ENCODE measurements at places on chromosomes 7 and 10. TPM values are rescaled to one million over a fixed set of nuclear protein-coding genes. Genes with fewer than 3 reads are reported as not detected.

The ACSM6 gene
- polyA plus RNA-seq = 0.04 TPM

DNA sequence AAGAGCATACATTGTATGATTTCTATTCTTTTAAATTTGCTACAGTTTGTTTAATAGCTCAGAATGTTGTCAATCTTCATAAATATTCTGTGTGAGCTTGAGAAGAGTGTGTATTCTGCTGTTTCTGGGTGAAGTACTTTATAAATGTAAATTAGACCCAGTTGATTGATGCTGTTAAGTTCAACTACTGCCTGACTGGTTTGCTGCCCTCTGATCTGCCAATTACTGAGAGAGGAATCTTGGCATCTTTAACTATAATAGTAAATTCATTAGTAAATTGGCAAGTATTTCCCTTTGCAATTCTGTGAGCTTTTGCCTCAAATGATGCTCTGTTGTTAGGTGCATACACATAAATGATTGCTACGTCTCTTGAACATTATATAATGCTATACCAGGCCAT is 255.1 kb upstream of the PLXDC2 start:
- no peak for DNase-seq

DNA sequence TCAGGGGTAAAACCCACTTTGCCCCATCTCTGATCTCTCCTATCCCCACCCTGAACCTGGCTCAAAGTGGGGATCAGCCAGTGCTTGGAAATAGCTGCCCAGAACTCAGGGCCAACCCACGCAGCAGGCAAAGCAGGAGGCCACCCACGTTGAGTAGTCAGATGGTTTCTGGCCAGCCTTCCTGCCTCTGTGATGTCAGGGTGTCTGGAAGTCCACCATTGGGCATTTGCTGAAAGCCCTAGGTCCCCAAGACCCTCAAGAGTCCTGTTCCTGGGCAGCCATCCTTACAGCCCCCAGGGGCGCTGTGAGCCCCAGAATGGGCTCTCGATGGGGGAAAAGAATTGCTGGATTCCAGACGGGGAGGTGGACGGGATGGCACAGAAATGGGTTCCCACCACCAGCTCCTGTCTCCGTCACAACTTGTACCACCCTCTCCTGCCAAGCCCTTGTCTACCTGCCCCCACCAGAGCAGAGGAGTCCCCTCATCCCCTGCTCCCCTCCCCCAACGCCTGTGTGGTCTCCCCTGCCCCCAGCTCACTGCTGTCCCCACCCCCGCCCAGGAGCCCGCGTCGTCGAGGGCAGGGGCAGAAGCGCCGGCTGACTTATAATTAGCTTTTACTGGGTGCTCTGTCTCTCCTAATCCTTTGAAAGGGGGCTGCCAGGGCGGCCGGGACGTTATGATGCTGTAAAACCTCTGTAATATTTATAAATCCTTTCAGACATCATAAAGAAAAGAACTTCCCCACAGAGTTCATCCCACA is 3.9 kb downstream of the MYL10 start:
- DNase-seq = no peak

GRCh38 chr7:37382546-37383088 is 66.0 kb downstream of the ELMO1 start:
- no peak for DNase-seq

The SPDYE6 gene
- not detected for polyA plus RNA-seq

The CNPY1 gene
- not detected for polyA plus RNA-seq

- DNase-seq = no peak
Observed at GRCh38 chr10:117217196-117217761, 20.0 kb downstream of the KCNK18 start.

The AQP1 gene
- polyA plus RNA-seq = 0.17 TPM

The CALCR gene
- polyA plus RNA-seq = not detected

The MMP21 gene
- not detected for polyA plus RNA-seq

The CYP3A5 gene
- polyA plus RNA-seq = 4.5 TPM

- no peak for DNase-seq
Observed at GRCh38 chr7:115499956-115500355, 530.6 kb downstream of the TFEC start.

The CLCN1 gene
- 0.05 TPM for polyA plus RNA-seq

The SORBS1 gene
- polyA plus RNA-seq = 0.42 TPM

GRCh38 chr10:78905957-78906308 is 162.8 kb upstream of the ZMIZ1 start:
- no peak for DNase-seq

DNA sequence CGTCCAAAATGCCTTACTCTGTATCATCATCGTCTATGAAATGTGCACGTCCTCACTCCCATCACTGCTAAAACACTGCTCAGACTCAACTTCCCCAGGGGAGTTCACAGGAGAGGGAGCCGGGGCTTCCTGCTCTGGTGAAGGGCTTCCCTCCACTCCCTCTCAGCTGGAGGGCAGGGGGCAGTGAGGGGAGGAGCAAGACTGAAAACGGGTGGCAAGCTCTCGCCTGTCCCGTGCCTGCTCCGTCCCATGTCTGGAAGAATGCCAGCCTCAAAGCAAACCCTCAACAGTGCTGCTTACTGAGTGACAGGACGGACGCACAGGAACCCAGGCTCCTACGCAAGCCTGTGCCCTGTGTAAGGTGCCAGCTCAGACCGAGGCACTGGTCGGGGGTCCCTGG is 25.1 kb downstream of the PRKAG2 start:
- no peak for DNase-seq

DNA sequence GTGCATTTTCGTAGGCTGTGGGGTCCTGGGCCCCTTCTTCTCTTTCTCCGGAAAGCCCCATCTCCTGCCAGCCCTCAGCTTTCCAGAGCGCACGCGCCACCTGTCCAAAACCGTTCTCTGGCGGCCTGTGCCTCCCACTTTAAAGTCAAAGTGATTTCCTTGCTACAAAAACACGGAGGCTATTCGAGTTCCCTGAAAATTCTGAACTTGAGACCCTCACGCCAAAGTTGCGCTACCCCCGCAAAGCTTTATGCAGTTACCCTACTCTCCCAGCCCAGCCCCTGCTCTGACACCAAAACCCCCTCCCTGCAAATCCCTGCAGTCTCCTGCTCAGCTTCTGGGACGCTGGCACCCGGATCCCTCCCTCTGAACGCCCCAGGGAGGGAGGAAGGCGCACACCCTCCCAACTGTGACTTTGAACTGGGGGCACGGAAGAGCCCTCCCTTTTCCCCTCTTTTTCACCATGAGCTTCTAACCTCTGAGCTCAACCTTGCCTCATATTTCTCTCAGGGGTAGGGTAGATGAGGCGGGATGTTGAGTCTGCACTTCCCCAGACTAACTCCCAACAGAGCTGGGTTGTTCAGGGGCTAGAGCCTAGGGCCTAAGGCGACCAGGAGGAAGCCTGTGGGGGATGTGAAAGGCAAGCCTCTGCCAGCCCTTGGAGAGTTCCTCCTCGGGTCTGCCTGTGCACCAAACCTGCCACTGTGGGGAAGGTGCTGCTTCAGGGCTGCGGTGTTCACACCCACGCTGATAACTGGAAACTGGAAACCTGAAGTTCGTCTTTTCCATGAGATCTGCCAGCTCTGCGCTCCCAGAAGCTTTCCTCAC is 2.7 kb upstream of the PAX4 start:
- no peak for DNase-seq

The CALHM1 gene
- polyA plus RNA-seq = not detected

All from keratinocyte (primary cell).